Kidney epithelial cell (primary cell): ENCODE measurements at places on chromosomes 6 and 20. TPM values are rescaled to one million over a fixed set of nuclear protein-coding genes. Genes with fewer than 3 reads are reported as not detected.

GRCh38 chr20:18321316-18321715 is 33.0 kb downstream of the ZNF133 start:
- no peak for DNase-seq

PAX1 gene
- total RNA-seq, result not detected in 2 replicates

ROMO1 gene
- total RNA-seq, result 372 and 719 TPM in 2 replicates

HUS1B gene
- not detected in 2 replicates for total RNA-seq

ZC2HC1B gene
- total RNA-seq, result not detected in 2 replicates

DNA sequence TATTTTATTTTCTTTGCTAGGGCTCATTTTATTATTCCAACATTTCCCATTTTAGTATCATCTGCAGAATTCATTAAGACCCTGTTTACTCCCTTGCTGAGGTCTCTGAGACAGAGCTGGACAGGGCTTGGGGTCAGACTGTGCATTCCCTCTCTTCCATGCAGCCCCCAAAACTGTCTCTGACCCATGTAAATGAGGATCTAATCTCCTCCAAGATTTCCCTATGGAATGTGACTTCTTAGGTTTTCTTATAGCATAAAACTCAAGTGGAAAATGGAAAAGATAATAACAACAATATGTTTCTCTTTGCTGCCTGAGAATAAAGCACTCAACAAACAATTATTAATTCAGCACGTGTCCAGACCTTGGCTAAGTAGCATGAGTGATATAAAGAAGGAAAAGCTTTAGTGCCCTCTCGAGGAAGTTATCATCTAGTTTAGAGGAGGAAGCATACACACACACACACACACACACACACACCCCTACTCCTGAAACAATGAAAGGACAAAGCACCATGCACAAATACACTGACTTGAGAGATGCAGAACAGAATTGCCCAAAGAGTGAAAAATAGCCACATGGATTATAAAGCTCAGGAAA is 815.5 kb downstream of the BCKDHB start:
- no peak for DNase-seq

DNA sequence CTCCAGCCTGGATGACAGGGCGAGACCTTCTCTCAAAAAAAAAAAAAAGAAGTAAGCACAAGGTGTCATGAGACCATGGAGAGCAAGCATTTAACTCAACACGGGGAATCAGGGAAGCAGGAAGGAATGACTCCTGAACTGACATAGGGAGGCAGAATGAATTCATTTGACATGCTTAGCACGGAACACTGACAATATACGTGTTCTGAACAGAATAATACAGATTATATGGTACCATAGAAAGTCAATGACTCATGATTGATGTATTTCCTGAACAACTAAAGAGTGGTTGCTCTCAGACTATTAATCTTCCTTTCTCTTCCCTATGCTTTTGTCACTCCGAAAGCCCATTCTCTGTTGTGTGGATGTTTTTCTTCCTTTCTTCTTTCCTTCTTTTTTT is 20.7 kb upstream of the ASIP start:
- no peak for DNase-seq

DNA sequence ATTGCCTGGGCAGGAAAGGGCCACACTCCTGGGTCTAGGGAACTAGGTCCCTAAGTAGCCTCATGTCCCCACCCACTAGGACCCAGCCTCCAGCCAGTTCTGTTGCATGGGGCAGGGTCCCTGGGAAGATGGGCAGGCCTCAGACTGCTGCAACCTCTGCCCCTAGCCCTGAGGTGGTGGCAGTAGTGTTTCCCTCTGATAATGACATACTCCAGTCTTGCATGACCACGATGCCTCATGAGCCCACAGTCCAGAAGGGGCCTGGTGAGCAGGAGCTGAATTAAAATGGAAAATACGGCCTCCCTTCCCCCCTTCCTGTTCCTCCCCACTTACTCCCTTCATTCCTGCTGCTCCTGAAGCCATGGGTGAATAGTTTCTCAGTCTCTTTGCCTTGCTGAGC is 36.0 kb upstream of the SCRT2 start:
- DNase-seq, result no peak

DNA sequence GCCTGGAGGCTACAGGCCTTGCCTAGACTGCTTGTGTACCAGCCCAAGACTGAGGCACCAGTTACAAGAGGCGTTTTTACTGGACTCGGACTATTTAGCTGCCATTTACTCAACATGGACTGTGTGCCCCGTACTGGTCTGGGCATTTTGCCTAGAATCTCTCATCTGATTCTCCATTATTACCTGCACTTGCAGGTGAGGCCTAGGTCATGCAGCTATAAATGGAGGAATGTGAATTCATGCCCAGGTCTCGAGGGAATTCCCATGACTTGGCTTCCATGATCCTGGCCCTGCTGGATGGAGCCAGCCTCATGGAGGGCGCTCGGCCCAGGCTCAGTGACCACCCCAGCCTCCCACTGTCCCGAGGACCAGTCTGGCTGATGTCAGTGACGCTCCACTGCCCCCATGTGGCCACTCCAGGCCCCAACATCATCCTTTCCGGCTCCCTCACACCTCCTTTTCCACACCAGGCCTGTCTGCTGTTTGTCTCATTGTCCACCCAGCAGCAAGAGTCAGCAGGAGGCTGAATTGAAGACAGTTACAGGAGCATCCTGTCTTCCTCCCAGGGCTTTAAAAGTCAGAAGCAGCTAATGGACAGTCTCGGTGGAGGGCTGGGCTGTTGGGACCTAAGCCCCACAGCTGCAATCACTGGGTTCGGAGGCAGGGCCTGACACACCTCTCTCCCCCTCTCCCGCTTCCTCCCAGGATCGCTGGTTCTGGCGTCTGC is 8.7 kb downstream of the MMP24OS start:
- no peak for DNase-seq

DNA sequence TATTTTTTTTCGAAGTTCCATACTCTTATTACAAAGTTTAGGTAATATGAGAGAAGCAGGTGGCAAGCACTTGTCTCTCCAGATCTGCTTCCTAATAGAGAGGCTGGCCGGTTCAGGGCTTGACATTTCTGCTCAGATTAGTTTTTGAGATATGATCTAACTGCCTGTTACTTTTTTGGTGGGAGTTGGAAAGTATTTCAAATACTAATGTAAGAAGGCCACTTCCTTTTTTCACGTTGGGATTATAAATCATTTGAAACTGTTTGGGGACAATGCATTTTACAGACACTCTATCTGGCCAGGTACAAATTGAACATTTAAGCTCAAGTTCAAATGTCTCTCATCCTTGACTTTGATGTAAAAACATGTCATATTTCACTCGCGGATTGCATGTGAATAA is 222.1 kb upstream of the SULF2 start:
- no peak for DNase-seq

DNA sequence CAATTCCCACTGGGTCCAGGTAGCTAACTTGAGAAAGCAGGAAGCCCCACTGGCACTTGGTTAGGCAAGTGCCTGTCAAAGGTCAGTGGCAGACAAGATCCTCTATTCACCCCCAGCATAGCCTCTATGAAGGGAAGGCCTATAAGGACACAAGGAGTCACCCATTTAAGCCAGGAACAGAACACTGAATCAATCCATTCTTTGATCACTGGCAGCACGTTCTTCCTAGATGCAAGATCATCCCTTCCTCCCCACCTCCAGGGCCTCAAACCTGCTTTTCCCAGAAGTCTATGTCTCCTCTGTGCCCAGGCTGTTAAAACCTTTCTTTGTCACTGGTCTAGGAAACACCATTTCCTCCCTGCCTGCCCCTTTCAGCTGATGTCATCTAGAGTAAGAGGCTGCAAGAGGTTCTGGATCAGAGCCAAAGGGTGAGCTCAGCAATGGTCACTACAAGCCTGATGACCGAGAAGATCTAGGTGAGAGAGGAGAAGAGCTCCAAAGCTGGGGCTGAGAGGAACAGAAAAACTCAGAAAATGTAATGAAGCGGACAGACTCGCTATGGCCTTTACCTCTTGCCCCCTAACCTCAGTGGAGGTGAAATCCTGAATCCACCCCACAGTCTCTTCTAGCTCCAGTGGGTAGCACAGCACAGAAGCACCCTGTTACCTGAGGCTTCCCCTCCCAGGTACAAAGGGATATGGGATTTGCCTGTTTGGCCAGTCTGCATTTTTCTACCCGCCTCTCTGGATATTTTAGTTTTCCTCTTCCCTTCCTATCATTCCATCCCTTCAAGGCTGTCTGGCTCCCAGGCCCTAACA is 1.8 kb downstream of the GTPBP2 start:
- DNase-seq, result peak; percentile 96

GRCh38 chr6:45420083-45420908 is 42.6 kb upstream of the SUPT3H start:
- DNase-seq, result no peak
